ENCODE measurements at places on chromosomes 7 and 10. TPM values are rescaled to one million over a fixed set of nuclear protein-coding genes. Genes with fewer than 3 reads are reported as not detected.

GRCh38 chr10:80684259-80684658 lies 146.6 kb downstream of the SH2D4B start:
- peak; percentile 44 for DNase-seq

DNA sequence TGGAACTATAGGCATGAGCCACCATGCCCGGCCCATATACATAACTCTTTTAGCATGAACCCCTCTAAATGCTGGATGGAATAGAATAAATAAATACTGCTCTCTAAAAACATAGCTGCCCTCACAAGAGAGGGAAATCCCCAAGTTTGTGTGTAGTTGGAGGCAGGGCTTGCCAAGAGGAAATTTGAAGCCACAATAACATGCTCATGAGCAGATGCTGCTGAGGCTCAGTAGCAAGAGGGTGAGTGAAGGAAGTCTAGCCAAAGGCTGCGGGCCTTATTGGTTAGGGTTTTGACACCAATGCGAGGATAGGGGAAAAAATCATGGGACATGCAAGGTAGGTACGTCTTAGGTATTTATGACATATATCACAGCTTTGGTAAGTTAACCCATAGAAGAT lies 17.3 kb downstream of the TPK1 start:
- no peak for DNase-seq

DNA sequence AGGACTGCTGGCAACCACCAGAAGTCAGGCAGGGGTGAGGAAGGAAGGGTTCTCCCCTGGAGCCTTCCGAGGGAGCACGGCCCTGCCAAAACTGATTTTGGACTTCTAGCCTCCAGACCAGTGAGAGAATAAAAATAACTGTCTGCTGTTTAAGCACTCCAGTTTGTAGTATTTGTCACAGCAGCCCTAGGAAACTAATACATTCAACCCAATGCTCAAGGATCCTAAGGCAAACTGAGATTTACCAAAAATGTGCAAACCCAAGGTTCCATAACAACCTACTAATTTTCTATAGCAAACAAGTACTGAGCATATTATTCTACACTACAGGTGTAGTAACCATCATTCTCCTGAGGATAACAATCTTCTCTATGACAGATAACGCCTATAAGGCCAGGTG lies 18.6 kb downstream of the ARHGAP12 start:
- no peak for DNase-seq

DNA sequence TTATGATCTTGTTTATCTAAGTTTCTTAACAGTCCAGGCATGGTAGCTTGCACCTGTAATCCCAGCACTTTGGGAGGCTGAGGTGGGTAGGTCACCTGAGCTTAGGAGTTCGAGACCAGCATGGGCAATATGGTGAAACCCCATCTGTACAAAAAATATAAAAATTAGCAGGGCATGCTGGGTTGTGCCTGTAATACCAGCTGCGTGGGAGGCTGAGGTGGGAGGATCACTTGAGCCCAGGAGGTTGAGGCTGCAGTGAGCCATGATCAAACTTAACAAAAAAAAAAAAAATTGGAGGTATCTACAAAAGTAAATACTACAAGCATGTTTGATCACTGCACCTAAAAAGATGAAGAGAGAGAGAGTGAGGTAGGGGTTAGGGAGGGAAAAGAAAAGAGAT lies 9.0 kb upstream of the EZH2 start:
- no peak for DNase-seq

- DNase-seq: no peak
Measured at GRCh38 chr7:106965108-106965507, 79.4 kb upstream of the PRKAR2B start.

PILRB gene
- 56.1 TPM for polyA plus RNA-seq

PPP1R9A gene
- polyA plus RNA-seq: 13.3 TPM

SPDYE2B gene
- not detected for polyA plus RNA-seq
